Left renal pelvis (tissue), 4 donors: ENCODE measurements at places on chromosomes 16 and 17. TPM values are rescaled to one million over a fixed set of nuclear protein-coding genes. Genes with fewer than 3 reads are reported as not detected.
A peak's percentile ranks its signal among the peaks of the same experiment; 100 is the strongest.

Gene EFTUD2
- polyA plus RNA-seq: 103 TPM

Gene TPSAB1
- 0.42 TPM for polyA plus RNA-seq

Gene TERB1
- polyA plus RNA-seq: not detected

Gene SPATA32
- polyA plus RNA-seq: 0.41 TPM

Gene KRT27
- polyA plus RNA-seq: 0.24 TPM

Gene KRT16
- polyA plus RNA-seq: not detected

Gene PPY
- not detected for polyA plus RNA-seq

Gene SLC6A4
- polyA plus RNA-seq: 1.6 TPM

Gene TOX3
- 35.4 TPM for polyA plus RNA-seq

Gene CCL2
- 14.2 TPM for polyA plus RNA-seq

Gene RHBDL3
- 1.2 TPM for polyA plus RNA-seq

Gene ZNF19
- polyA plus RNA-seq: 15.3 TPM

DNA sequence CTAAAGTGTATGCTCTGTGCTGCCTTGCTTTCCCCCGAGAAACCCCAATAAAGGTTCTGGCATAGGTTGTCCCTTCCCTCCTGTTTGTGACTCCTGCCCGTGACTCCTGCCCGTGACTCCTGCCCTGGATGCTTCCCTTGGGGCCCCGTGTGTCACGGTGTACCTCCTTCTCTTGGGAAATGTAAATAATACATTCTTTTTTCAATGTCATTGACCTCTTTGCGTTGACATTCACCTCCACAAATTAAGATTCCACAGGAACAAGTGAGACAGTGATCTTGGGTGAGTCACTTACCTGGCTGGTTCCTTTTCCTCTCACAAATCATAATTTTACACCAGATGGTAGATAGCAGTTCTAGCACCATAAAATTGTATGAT lies 632 bp downstream of the CCL15 start:
- no peak for DNase-seq

DNA sequence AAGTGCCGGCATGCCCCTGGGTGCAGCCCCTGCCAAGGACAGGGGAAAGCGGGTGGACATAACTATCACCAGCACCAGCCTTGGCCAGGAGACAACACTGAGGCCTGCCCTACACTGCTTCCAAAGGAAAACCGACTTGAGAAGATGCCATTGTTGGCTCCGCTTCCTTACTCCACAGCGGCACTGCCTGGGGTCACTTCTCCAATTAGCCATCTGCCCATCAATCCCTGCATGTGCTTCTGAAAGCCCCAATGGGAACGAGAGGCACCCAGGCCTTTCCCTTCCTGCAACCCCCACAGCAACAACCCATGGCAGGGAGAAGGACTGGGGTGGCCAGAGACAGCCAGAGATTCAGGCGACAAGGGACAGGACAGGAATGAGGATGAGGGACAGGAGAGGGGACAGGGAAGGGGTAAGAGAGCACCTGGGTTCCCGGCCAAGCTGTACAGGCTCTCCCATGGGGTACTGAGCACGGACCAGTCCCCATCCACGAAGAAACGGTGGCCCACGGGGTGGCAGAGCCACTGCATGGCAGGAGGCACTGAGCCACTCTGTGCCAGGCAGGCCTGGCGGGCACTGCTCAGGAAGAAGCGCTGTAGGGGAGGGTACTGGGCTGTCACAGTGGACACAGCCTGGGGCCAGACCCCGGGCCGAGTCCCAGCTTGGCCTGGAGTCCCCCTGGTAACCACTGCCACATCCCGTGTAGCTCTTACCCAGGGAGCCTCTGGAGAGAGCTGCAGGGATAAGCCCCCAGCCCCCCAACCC lies 21.2 kb downstream of the SREBF1 start:
- DNase-seq: no peak

DNA sequence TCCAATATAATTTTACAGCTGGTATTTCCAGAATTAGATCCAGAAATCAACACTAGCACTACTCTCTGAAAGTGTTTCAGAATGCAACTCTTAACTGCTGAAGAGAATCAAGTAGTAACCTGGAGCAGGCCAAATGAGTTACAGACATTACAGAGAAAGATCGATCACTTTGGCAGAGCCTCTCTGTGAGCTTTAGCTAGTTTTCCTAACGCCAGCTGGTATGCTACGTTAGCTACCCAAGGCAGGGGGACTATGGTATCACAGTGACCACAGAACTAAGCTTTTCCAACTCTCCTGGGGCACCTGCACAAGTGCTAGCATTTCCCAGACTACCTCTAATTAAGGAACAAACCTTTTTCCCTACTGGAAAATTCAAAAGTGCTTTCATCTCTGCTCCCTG lies 30.4 kb downstream of the TRAF4 start:
- no peak for DNase-seq

GRCh38 chr17:35161281-35161761 lies 13.7 kb downstream of the UNC45B start:
- DNase-seq: no peak

- no peak for DNase-seq
Observed at GRCh38 chr16:17067882-17068281, 402.9 kb downstream of the XYLT1 start.

GRCh38 chr17:61416540-61417363 lies 17.1 kb downstream of the TBX2 start:
- peak; percentile 79 for DNase-seq

DNA sequence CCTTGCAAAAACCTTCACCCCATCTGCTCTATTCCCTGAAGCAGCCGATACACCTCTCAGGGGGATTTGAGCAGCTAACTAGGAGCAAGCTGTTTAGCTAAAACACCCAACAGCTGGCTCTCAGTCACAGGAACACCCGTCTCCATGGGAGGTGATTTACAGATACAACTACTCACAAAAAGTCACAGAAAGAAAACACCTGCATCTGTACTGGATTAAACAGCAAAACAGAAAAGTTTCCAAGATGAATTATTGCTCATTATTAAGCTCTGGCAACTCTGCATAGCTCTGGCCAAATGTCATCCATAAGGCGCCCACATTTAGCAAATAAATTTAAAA lies 22.3 kb downstream of the GJC1 start:
- DNase-seq: no peak

GRCh38 chr16:21568502-21569189 lies 30.7 kb upstream of the METTL9 start:
- DNase-seq: no peak

DNA sequence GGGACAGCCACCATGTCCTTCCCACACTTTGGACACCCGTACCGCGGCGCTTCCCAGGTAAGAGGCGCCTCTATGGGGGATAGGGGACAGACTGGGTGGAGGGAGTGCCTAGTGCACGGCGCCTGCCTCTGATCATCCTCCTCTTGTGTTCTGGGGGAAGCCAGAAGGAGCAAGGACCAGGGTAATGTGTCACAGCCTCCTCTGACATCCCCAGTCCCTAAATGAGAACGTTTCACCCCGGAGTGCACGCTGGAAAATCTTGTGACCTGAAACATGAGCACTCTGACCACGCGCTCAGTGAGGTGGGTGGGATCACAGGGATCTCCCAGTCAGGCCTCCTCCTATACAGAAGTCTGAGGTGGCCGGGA lies 1.1 kb downstream of the IRX6 start:
- DNase-seq: no peak

GRCh38 chr17:2024572-2025219 lies 438 bp downstream of the RTN4RL1 start:
- DNase-seq: no peak

- DNase-seq: no peak
Observed at GRCh38 chr17:61766520-61766919, 96.8 kb downstream of the BRIP1 start.

GRCh38 chr17:49523706-49524472 lies 28.8 kb downstream of the NGFR start:
- DNase-seq: no peak

DNA sequence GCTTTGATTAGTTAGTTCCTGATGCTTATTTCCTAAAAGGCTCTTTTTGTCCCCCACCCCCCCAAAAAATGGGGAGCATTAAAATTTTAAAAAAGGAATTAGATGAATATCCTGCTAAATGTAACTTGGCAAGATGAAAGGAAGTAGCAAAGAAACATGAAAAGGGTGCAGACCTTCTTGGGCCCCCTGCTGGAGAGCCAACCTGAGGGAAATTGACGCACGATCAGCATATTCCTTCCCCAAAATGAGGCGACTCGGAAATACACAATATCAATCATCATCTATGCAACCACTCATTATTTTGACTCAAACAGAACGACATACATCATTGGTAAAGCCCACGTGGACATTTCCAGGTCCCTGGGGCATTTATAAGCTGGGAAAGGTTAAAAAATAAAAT lies 59.7 kb downstream of the GRIN2A start:
- no peak for DNase-seq

DNA sequence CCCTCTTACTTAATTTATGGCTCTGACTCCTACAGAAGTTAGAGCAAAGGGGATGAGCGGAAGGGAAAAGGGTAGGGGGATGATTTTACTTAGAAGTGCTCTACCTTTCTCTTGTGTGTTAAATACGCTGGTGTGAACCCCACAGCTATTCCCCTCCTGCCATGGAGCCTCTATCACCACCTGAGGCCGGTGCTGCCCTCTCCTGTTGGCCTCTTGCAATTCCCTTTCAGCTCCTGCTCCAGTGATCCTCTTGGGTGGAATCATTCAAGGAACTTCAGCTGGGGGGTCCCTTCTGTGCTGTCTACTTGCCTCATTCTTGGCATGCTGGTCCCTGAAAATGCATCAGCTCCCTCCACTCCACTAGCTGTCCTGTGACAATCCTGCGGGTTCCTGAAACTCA lies 41.8 kb upstream of the CDH8 start:
- no peak for DNase-seq

GRCh38 chr16:69273009-69273408 lies 38.1 kb upstream of the VPS4A start:
- DNase-seq: no peak

DNA sequence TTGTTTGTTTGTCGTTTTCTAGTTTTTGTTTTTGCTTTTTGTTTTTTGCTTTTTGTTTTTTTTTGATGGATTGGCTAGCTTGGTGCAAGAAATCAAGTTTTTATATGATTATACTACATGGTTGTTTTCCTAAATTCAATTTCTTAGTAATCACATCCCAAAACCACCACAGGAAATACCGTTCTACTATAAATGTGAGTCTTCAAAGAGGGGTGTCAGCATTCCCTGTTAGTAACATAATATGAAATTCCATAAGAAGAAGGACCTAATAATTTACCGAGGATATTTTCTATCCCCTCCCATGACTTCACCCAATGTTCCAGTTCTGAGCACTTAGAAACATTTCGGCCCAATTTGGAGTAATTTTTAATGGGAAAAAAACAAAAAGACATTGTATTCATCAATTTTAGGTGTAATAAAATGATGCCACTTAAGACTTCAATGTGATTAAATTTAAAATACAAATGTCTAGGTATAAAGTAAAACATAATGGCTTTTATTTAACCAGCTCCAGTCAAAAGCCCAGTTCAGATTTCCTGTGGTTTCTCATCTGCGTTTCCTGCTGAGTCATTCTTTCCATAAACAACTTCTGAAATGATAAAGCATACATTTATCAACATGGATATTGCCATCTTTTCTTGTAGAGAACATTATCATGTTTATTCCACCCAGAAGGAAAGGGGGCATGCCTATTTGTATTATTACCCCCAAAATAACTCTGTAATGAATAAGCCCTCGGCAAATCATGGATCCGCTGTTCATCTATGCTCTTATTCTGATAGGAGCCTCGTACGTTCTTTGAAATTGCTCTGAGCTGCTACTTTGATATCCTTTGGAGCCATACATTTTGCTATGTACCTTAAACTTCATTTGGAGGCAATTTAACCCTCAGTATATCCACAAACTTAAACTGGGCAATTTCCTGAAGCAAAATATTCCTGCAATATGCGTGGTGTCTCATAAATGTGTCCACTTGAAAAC lies 28.1 kb downstream of the HSBP1 start:
- DNase-seq: no peak

GRCh38 chr16:57190136-57190535 lies 4.0 kb downstream of the RSPRY1 start:
- DNase-seq: no peak

- no peak for DNase-seq
Observed at GRCh38 chr17:68682903-68683302, 81.7 kb upstream of the FAM20A start.

GRCh38 chr16:22225060-22225459 lies 19.0 kb downstream of the EEF2K start:
- DNase-seq: no peak
